Left ventricle myocardium inferior (tissue), 1 donor: ENCODE measurements at places on chromosomes 2 and 18. TPM values are rescaled to one million over a fixed set of nuclear protein-coding genes. Genes with fewer than 3 reads are reported as not detected.
A peak's percentile ranks its signal among the peaks of the same experiment; 100 is the strongest.

PDE1A gene
- 17.3 TPM for total RNA-seq

DLX1 gene
- not detected for total RNA-seq

ST6GAL2 gene
- 0.41 TPM for total RNA-seq

ATG16L1 gene
- total RNA-seq: 18.6 TPM

CCL20 gene
- not detected for total RNA-seq

SUCLG1 gene
- 292 TPM for total RNA-seq

CNTNAP5 gene
- total RNA-seq: not detected

CYS1 gene
- 3.3 TPM for total RNA-seq

KLHL29 gene
- 1.1 TPM for total RNA-seq

- no peak for DNase-seq
Measured at GRCh38 chr2:217851191-217852020, 151.4 kb downstream of the TNS1 start.

GRCh38 chr2:6535572-6535971, 330.1 kb downstream of the CMPK2 start:
- no peak for DNase-seq

GRCh38 chr2:108385411-108386071, 7.8 kb downstream of the SULT1C4 start:
- no peak for DNase-seq

DNA sequence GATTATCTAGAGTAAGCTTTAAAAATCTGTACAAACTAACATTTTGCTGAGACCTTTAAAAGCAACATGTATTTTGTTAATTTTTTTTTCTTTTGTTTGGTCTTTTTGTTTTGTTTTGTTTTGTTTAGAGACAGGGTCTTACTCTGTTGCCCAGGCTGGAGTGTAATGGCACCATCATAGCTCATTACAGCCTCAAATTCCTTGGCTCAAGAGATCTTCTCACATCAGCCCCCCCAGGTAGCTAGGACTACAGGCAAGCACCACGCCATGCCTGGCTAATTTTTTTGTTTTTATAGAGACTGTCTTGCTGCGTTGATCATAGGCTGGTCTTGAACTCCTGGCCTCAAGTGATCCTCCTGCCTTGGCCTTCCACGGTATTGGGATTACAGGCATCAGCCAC, 23.1 kb downstream of the RBBP8 start:
- DNase-seq: no peak

DNA sequence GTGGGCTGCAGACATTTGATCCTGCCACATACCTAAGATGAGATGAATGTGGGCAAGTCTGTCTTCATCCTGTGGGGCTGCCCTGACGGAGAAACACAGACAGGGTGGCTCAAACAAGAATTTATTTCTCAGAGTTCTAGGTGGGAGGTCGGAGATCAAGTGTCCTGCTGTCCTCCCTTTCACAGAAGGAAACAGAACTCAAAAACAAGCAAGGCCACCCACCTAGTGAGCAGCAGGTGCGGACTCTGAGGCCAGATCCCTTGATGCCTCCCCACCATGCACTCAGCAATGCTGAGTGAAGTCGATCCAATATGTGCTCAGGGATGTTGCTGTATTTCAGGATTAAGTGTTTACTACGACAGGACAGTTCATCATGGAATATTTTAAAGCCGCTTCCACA, 63.0 kb upstream of the SNTG2 start:
- DNase-seq: no peak

DNA sequence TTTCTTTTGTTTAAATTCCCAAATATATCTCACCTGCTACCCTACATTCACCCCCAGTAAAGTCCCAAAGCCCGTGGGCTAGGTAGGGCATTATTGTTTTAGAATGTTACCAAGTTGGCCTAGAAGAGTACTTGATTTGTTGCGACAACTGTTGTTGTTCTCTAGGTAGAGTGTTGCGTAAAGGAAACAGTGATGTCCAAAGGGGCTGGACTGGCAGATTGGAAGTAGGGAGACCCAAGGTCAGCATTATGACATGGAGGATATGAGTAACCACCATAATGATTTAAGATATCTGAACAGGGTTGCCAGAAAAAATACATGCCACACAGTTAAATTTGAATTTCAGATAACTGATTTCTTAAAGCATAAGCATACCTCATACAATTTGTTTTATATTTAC, 39.2 kb downstream of the SCN1A start:
- no peak for DNase-seq

DNA sequence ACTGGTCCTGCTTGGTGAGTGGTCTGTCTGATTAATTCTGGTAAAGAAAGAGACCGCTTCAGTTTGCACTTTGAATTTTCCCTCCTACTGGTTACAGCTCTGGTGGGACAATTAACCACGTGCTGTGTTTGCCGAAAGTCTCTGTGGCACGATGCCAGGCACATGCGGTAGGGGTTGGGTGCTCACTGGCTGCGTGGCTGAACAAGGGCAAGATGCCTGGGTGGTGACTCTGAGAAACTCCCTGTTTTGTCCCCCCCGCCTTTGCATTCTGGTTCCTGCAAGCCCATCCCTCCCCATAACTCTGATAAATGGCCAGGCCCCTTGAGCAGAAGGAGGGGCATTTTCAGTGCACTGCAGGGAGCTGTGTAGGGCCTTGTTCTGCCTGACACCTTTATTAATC, 206.1 kb downstream of the TFCP2L1 start:
- DNase-seq: no peak

GRCh38 chr2:45755585-45756335, 104.3 kb downstream of the PRKCE start:
- no peak for DNase-seq

DNA sequence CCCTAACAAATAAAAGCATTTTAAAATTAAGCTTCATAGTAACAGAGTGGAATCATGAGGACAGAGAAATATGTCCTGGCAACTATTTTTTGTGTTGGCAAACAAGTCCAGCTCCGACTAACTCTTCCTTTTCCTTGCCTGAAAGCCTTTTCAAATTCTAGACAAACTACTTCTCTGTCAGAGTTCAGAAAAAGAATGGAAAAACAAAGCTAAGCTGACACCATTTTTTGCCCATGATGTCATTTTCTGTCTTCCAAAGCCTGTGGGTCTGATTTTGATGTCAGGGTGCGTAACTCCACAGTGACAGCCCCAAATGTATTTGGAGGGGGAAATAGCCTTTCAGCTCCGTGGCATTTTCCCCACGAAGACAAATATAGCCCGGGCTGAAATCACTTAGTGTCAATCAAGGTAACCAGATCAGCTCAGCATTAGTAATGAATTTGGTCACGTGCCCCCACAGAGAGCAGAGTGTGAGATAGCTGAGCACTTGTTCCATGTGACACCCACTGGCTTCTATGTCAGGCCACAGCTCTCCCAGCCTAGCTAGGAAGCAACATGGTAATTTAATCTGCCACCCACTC, 233.0 kb upstream of the SIX2 start:
- DNase-seq: peak; percentile 22

GRCh38 chr2:176427549-176427948, 158.3 kb downstream of the MTX2 start:
- no peak for DNase-seq

- DNase-seq: no peak
Measured at GRCh38 chr2:28093768-28094167, 203.2 kb downstream of the BABAM2 start.

DNA sequence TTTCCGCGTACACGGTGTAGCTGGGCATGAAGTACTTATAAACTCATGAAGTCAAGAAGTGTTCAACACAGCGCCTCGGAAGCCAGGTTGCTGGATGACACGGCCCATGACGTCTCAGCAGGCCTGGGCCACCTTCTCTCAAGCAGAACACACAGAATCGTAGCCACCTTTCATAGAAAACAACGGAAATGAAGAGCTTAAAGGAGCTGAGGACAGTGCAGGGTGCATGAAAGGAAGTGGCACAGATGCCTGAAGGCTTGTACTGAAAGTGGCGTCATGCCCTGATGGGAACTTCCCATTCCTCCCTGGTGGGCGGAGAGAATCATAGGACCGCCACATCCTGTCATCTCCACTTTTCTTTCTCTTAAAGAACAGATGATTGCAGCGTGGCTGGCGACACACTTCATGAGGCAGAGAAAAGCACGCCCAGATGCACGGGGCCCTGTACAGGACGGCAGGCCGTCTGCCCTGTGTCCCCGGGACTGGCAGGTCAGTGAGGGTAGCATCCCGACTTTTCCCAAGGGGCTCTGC, 31.1 kb downstream of the HDAC4 start:
- DNase-seq: no peak

DNA sequence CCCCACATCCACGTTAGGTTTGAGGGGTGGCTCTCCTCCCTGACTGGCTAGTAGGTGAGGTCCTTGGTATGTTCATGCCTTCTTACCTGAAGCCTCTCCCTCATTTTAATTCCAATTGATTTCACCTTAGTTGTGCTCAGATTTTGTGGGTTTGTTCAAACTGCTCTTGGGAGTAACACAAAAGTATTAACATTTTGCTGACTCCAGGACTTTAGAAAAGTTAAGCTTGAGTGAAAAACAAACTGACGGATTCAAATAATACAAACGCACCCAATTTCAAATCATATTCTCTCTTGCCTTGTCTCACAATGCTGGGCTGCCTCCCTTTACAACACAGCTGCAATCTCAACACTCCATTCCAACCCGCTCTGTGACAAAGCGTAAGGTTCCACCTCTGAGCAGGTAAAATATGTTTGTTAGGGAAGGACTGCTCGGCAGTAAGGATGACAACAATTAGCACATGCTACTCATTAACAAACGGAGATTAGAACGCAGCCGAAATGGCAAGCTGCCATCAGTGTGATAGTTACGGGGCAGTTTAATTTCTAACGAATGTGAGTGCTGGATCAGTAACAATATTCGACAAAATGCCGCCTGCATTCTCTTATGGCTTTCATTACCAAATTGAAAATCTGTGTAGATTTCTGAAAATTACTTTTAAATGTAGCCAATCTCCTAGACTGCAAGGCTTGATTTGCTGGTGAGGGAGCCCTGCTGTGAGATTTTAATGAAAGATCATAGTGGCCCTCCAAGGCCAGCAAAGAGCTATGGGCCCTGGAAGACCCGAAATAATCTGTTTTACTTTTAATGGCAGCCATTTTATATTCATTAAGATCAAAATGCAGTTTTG, 730.6 kb upstream of the FANCL start:
- no peak for DNase-seq

- no peak for DNase-seq
Measured at GRCh38 chr18:77068321-77069312, 64.0 kb downstream of the MBP start.

GRCh38 chr2:172613040-172613439, 57.1 kb downstream of the PDK1 start:
- DNase-seq: no peak

DNA sequence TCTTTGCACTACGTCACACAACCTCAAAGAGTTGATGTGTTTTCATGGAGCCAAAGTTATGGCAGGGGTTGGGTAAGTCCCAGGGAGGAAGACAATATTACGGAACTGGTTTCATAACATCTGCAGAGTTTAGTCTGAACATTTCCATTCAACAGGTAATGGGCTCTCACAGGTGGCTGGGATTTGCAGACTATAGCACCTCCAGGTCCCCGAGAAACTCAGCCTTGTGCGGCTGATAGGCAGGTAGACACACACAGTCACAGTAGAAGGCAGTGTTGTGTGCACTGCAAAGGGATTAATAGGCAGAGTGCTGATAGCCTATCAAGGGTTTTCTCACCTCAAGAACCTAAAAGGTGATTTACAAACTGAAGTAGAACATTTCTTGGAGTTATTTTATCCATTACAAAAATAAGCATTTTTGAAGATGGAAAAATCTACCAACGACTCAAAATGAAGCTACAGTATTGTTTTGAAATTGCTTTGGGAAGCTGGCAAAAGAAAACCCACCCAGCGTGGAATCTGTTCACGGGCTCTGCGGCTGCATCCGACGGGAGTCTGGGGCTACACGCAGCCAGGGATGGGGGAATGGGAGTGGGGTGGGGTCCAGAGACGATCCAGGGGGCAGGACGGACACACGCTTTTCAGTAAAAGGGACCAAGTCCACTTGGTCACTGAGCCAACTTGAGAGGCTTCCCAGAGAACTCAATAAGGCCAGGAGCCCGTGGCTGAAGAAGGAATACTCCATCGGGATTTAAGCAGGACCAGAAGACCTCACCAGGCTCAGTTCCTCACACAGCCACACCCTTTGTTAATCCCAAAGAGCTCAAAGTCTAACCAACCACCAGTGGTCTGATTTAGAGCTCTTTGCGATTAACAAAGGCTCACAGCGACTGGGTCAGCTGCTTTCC, 82.9 kb downstream of the CHRNA1 start:
- no peak for DNase-seq

DNA sequence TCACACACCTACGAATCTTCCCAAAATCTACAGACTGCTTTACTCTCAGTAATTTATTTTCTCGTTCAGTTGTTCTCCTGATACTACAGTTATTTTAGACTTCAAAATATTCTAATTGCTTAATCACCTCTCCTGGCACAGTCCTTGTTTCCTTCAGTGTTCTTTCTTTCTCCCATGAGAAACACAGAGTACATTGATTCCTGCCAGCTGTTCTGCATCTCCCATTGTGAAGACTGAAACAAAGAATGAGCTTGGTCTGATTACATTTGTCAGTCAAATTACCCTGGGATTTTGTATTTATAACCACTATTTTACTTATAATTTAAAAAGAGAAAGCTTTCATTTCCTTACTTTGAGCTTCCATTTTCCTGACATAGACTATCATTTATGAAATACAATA, 63.9 kb upstream of the TANK start:
- DNase-seq: no peak

DNA sequence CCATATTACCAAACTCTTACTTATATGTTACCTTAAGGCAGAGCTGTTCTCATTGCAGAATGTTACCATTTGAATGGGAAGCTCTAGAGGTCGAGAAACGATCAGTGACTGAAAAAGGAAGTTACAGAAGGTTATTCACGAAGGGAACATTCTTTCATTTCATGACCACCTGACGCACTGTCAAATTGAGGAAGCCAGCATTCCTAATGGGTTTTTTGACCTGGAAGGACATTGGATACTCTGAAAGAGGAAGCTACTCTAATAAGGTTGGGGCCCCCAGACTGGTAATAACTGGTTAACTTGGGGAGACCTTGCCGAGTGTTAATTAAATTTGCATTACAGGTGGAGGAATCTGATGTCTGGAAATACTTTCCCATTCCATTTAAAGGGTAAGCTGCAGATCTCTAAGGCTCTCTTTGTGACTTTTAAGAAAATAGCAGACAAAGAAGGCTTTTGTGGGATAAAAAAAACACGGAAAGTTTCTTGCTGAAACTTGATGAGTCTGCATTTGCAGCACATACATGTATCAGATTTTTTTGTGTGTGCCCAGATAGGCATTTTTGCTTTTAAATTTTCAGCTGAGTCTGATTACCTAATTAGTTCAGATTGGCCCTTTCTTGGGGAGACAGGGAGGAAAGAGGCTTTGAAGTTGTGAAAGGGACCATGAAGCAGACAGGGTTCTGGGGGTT, 137.1 kb downstream of the LTBP1 start:
- DNase-seq: no peak

DNA sequence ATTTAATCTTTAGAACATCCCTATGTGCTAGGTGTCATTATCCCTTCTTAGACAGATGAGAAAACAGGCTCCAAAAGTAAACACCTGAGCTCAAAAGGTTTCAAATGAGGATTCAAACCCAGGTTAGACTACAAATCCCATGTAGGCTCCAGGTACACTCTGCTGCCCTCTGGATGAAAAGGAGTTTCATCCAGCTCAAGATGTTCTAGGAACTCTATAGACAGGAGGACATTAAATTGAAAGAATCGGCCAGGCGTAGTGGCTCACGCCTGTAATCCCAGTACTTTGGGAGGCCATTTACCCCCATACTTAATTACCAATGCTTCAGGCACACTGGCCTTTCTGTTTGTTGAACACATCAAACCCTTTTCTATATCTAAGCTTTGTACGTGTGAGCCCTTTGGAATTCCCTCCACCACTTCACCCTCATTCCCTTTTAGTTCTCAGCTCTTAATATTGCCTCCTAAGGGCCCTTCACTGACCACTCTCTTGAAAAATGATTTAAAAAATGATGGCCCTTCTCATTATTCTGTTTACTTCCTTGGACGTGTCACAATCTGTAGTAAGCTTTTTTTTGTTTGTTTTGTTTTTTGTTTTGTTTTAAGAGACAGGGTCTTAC, 10.7 kb downstream of the SLC25A12 start:
- no peak for DNase-seq
